ENCODE measurements at places on chromosomes 4 and X.

DNA sequence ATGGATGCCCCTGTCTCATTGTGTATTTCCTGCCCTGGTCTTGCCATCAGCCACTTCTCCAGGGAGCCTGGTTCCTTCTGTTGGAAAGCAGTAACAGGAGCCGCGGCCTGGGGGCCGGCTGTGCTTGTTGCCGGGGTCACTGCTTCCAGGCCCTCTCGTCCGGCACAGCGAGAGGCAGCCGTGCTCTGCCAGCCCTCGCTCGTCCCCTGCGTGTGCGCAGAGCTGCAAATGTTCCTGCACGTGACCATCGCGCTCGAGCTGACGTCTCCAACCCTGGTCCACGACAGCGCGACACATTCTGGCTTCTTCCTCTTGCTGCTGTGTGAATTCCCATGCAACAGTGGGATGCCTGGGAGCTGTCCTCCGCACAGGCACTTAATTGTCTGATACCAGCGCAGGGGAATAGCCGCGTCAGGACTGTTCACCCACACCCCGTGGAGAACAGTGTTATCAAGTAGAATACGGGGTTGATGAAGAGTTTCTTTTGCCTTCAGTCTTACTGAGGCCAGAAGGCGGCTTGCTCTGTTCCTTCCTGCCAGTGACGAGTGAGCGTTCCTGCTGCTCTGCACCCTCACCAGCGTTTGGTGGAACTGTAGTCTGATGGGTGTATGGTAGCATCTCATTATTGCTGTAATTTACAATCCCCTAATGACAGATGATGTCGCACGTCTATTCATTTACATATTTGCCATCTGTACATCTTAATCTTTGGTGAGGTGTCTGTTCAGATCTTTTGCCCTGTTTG, 12.3 kb downstream of the PDE6B start:
- DNase-seq: no peak

GRCh38 chr4:102580463-102580842, 79.3 kb downstream of the NFKB1 start:
- no peak for DNase-seq

GRCh38 chrX:7378406-7378805, 230.5 kb upstream of the PUDP start:
- no peak for DNase-seq

DNA sequence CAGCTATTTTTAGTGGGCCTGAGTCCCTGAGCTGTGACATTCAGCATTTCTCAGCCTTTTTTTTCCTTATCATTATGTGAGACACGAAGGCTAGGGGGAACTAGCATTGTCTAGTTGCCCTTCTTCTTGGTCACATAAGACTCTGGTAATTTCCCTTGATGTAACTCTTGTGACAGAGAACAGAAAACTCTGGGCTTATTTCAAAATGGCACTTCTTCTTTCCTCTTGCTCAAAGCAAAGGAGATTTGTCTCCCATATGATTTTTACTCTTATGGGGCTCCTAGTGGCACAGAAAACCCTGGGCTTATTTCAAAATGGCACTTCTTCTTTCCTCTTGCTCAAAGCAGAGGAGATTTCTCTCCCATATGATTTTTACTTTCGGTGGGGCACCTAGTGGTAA, 14.7 kb downstream of the ATXN3L start:
- no peak for DNase-seq

GRCh38 chr4:150904671-150905070, 110.4 kb downstream of the LRBA start:
- no peak for DNase-seq

DNA sequence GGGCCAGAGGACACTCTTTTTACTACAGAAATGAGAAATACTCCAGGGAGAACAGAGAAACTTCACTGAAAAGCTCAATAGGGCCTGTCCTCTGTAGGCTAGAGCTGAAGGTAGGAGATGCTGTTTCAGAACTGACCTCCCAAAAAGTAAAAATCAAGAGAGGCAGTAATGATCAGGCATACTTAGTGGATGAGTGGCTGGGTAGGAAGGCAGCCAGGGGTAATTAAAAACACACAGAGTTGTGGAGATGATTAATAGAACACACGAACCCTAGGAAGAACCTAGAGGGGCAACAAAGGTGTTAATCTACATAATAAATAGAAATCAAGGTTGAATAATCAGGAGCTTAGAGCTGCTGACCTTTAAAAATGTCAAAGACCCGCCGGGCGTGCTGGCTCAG, 582.4 kb upstream of the ADGRL3 start:
- no peak for DNase-seq

- DNase-seq: no peak
These were observed 181.5 kb downstream of the SHROOM3 start for GRCh38 chr4:76616526-76616925.

DNA sequence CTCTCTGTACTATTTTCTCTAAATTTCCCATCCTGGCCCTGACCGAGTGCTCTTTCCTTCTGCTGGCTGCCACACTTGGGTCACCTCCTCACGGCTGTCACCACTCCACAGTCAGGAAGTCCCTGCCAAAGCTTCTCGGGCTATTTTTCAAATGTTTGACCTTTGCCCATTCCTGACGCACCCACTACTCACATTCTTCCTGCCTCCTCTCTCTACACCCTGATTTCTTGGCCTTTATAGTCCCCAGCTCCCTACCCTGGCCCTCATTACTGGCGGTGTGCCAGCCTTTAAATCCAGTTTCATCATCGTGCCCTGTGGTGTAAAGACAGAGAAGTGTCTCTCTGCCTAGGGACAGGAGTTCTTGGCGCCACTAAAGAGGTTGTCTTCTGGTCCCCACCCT, 46.4 kb upstream of the GATB start:
- DNase-seq: no peak

DNA sequence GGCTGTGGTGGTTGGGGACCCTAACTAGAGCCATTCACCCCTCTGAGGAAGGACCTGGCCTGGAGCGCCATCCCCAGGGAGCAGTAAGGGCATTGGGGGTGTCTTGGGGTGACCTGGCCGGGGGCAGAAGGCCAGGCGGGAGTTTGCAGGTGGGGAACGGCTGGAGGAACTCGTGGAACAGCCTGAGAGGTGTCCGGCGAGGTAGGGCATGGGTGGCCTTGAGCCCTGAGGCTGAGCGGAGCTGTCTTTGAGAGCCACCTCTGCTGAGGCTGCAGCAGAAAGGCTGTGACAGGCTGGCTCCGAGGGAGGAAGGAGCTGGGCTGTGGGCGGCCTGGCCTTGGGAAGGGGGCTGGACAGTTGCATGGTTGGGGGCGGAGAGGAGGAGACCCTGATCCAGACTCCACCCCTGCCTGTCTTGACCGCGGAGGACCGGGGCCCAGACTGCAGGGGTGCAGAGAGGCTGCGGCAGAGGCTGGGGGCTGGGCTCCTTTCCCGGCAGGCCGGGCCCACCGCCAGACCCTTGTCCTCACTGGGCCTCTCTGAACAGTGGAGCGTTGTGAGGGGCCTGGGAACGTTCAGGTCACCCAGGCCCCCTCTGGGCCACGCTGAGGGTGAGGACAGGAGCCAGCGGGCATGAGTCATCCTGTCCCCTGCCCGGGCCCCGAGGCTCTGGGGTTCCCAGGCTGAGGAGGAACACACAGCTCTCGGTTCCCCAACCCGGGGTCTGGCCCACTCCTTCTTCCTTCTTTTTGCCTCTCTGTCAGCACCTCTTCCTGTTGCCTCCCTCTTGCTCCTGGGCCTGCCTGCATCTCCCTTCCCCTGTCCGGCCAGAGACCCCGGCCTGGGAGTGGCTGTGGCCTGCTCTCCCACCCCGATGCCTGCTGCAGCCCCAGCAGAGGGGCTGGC, 8.1 kb downstream of the SH3BP2 start:
- no peak for DNase-seq

DNA sequence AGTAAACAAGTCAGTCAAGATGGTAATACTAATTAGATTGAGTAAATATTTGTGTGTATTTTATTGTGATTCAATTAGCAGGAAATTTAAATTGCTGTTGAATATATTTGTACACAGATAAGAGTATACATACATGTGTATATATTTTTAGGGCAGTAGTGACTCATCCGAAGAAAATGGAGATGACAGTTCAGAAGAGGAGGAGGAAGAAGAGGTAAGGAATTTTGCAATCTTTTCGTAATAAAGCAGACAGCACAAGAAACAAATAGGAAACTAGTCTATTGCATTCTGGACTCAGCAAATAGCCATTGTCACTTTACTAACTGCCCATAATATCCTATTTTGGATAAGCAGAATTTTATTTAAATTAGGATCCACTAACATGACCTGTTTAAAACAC, 6.6 kb downstream of the IBSP start:
- DNase-seq: no peak

DNA sequence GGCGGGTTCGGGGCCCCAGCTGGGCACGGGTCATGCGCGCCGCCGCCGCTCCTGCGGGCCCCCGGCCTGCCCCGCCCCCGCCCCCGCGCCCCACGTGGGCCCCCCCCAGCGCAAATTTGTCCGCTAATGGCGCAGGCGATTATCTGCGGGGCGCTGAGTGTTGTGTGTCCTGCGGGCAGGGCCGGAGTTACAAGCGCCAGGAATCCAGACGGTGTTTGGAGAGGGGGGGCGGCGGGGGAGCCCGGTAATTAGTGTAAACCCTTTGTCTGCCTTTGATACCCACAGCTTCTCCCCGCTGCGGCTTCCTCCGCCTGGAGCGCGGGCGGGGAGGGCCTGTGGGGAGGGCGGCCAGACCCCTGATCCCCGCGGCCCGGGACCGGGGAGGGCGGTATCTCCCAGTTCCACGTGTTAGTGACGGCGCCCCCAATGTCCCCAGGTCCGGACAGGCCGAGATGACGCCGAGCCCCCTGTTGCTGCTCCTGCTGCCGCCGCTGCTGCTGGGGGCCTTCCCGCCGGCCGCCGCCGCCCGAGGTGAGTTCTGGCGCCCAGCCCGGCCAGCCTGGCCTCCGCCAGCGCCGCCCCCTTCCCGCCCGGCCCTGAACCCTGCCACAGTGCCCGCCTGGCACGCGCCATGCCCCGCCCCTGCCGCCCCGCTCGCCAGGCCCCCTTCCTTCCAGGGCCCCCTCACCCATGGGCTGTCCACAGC, 761 bp downstream of the FGFRL1 start:
- DNase-seq: peak; percentile 14

- no peak for DNase-seq
These were observed 27.4 kb upstream of the PLAC1 start for GRCh38 chrX:134685668-134686067.

GRCh38 chrX:132533409-132533808, 44.6 kb upstream of the MBNL3 start:
- DNase-seq: no peak

GRCh38 chr4:11698033-11698432, 269.3 kb upstream of the HS3ST1 start:
- no peak for DNase-seq

- DNase-seq: no peak
These were observed 290.7 kb upstream of the FAM241A start for GRCh38 chr4:111854494-111855087.

DNA sequence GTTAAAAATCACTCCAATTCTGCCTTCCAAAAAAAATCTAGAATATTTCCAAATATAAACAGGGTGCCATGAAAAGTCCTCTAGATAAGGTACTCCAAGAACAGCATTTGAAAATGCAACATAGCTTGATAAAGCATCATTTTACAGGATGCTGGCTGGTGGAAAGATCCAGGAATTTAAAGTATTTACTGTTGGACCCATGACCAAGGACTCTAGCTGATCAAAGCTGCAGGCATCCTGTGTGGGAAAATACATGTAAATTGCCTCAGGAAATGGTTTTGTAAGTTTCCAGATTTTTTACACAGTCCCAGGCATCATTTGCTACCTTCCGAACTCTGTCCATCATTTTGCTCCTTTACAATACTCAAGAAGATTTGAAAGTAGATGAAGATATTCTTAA, 164.4 kb downstream of the GRIA3 start:
- DNase-seq: no peak

- no peak for DNase-seq
These were observed 45.3 kb upstream of the RPS6KA3 start for GRCh38 chrX:20312018-20312417.

GRCh38 chr4:168832763-168833575, 177.1 kb downstream of the CBR4 start:
- no peak for DNase-seq

DNA sequence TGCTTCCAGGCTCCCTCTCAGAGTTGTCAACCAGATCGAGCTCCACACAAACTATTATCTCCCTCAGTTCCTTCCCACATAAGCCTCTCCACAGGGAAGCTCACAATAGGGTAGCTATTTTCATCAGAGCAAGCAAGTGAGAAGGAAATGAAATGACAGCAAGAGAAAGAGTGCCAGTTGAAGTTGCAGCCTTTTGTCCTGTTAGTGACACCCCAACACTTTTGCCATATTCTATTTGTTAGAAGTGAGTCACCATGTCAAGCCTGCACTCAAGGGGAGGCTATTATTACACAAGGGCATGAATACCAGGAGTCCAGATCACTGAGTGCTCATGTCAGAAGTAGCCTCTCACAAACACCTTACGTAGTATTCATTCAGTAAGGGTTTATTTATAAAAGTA, 266.3 kb upstream of the NOCT start:
- DNase-seq: no peak

- DNase-seq: no peak
These were observed 56.4 kb upstream of the SLIT2 start for GRCh38 chr4:20195071-20195885.

- DNase-seq: no peak
These were observed 138.9 kb downstream of the PTTG2 start for GRCh38 chr4:38099020-38099600.

DNA sequence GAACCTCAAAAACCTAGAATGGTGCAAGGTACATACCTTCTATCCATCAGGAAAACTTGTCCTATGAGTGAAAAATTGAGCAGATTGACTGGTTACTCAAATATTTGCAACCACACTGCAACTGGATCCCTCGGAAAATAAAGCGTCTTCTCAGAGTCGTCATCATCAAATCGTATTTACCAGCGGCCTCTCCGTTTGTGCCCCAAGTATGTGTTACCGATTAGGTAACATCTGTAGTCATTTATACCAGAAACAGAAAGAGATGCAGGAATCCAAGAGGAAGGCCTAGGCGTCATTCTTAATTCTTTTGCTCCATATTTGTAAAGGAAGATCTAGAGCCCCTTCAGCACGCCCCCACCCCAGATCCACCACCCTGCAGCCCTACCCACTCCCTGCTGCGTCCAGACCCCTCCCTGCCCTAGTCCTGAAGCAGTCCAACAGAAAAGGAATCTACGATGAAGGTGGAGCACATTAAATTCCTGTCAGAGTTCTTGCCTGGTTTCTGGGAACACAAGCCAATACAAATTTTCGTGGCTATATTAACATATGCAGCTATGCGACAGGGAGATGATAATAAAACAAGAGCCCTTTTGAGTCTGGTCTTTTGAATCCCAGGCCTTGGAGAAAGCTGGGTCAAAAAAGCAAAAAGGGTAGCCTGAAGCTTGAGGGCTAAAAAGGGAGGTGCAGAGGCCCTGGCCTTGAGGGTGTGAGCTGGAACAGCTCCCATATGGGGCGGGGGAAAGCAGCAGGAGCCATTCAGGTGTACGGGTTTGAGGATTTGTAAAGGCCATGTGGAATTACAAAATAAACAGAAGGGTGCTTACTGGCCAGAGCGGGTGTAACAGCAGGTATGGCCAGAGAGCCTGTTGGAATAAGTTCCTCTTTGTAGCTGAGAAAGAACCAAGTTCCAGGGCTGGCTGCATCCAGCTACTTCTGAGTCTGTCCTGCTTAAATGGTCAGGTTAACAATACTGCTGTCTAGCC, 77.0 kb downstream of the ZNF827 start:
- no peak for DNase-seq

GRCh38 chr4:86608757-86609375, 14.8 kb downstream of the PTPN13 start:
- DNase-seq: no peak

- DNase-seq: no peak
These were observed 53.1 kb downstream of the ABLIM2 start for GRCh38 chr4:8105306-8106100.

Data from stimulated activated CD4-positive, alpha-beta T cell treated with anti-CD3 and anti-CD28 coated beads, Interleukin-15, amount 100 ng/mL, for 1 hour (primary cell).